ENCODE measurements at places on chromosomes 2 and 18.

GRCh38 chr2:178910005-178910404 lies 102.8 kb upstream of the TTN start:
- no peak for DNase-seq

GRCh38 chr2:144595686-144596072 lies 75.8 kb upstream of the ZEB2 start:
- no peak for DNase-seq

DNA sequence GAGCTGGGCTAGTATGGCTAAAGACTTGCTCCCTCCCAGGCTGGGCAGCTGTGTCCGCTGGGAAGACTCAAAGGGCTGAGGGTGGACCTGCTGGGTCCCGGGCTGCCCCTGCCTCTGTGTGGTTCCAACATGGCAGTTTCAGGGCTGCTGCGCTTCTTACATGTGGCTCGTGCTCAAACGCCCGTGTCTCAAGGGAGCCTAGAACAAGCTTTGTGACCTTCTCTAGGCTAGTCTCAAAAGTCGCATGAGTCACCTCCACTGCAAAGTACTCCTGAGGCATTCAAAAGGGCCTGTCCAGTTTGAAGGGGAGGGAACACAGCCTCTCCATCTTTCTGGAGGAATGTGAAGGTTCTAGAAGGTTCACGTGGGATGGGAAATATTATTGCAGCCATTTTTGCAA lies 44.7 kb upstream of the RAB31 start:
- DNase-seq: no peak

- DNase-seq: no peak
These were observed 810.1 kb upstream of the ZEB2 start for GRCh38 chr2:145329971-145330370.

DNA sequence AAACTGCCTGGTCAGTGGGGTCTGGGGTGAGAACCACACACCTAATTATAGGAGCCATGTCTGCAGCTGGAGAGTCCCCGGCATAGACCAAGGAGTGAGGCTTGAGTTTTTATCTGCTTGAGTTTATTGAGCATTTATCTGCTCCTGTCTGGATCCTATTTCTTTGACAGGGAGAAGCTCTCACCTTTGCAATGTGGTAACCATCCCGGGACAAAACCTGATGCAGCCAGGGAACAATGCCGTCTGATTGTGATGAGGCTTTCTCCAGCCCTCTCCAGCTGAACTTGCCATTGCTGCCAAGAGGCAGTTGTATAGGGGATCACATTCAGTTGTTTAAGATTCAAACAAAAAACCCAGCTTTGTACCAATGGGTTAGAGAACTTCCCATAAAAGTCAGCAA lies 324.4 kb downstream of the TSN start:
- no peak for DNase-seq

- no peak for DNase-seq
These were observed 82.9 kb downstream of the ZCCHC2 start for GRCh38 chr18:62605685-62606084.

GRCh38 chr18:39435209-39435608 lies 1869.6 kb upstream of the CELF4 start:
- DNase-seq: no peak

DNA sequence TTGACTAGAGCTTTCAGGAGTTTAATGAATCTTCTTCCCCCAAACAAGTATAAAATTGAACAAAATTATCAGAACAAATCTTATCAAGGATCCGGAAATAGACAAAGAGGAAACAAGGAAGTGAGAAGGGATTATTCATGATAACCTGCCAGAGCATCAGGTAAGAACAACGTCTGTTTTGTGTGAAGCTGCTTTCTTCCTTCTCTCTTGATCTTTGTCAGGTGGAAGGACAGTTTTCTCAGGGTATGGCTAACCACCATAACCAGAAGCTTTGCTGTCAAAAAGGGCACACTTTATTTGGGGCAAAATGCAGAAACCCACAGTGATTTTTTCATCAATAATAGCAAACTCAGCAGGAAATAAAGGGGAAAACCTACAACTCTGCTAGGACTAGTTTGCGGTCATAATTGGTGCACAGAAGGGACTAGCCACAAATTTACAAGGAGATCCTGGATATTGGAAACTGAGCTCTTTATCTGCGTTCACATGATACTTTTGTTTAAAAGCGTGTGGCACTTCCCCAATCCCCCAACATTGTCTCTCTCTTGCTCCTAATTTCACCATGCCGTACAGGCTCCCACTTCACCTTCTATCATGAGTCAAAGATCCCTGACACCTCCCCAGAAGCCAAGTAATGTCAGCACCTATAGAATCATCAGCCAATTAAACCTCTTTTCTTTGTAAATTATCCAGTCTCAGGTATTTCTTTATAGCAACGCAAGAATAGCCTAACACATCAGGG lies 124.2 kb downstream of the FSIP2 start:
- DNase-seq: no peak

- DNase-seq: no peak
These were observed 625 bp downstream of the LYPD6 start for GRCh38 chr2:149331023-149331400.

GRCh38 chr18:31553800-31554199 lies 37.9 kb upstream of the TTR start:
- DNase-seq: peak; percentile 6

DNA sequence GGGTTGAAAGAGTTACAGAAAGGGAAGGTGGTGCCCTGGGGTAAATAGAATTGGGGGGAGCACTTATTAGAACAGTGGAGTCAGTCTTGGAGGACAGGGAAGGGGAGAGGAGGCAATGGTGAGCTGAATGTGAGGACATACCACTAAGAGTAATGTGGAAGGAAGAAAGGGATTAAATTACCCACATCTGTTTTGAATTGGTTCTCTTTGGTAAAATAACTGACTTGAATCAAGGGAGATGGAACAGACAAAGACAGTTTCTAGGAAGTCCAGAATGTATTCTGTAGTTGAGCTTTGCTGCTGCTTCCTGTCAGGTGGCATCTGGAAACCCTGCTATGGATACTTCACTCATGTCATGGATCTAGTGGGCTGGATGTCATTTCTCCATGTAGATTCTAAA lies 6.7 kb downstream of the SETBP1 start:
- DNase-seq: peak; percentile 40

- DNase-seq: no peak
These were observed 13.2 kb upstream of the CEP68 start for GRCh38 chr2:65043001-65043400.

GRCh38 chr2:239644011-239644410 lies 243.2 kb upstream of the HDAC4 start:
- peak; percentile 5 for DNase-seq

DNA sequence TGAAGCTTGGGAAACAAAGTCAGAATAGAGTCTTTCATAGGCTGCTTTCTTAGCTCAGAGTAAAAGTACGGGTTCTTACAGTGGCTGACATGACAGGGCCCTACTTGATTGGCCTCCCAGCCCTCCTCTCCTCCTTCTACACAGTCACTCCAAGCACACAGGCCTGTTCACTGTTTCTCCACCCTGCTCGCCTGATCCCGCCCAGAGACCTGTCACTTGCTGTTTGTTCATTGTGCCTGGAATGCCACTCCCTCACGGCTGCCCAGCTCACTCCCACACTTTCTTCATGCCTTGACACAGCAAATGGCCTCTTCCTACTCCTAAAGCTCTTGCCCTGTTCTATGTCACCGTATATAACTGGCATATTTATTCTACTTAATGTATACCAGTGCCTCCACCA lies 104.8 kb downstream of the MAP4K4 start:
- DNase-seq: no peak

DNA sequence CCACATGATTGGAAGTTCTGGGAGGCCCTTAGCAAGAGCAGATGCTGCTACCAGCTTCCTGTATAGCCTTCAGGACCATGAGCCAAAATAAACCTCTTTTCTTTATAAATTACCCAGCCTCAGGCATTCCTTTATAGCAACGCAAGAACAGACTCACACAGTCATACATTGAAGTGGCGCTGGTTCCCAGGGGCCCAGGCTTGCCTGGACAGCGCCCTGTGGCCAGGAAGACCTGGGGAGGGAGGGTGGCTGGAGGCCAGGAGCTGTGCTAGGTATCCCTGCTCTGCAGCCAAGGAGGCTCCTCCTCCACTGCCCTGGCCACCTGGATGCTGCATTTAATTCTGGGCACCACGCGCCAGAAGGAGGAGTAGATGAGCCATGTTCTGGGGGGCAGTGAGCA lies 98.1 kb downstream of the AGAP1 start:
- peak; percentile 32 for DNase-seq

DNA sequence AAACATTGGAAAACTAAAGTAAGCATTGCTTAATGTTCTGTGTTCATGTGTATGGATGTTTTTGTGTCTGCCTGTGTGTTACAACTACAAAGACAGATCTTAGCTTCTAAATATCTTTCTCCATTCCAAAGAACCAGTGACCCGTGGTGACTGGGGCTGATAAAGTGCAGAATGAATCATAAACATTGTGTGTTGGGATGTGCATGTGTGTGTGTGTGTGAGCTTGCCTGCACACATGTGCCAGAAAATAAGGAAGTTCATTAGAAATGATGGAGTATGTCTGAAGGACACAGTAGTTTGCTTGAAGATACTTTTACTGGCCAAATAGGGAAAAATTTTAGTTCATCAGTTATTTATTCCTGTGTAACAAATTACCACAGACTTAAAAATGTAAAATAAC lies 756.6 kb upstream of the CELF4 start:
- no peak for DNase-seq

DNA sequence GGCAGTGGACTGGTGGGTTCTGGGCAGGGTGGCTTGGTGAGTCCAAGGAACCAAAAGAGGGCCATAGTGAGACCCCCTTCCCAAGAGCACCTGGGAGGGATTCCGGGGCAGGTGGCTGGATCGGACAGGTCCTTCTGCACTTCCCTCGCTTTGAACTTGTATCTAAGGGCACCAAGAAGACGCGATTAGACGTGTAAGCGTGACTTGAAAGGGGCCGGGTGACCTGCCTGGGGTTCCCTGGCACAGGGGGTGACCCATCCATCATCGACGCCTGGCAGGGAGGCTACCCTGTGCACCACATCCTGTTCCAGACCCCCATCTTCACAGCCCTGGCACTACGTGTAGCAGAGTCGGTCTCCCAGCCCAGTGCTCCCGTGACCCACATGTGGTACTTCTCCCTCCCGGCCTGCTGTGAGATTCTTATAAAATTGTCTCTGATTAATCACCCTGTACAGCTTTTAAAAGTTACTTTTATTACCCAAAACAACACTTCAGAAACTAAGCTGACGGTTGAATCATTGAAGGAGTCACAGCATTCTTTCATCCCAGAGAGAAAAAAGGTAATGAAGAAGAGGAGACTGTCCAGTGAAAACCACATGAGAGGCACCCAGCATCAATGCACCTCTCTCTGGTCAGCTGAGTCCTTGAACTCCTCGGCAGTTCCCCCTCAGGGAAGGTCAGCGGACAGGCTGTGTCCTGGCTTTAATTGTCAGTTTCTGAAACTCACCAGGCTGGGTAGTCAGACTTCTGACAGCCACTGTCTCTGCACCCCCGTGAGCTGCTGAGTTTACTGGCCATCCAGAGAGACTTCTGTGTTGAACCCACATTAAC lies 13.0 kb downstream of the SH3BP4 start:
- peak; percentile 54 for DNase-seq

GRCh38 chr2:106205488-106205887 lies 11.4 kb upstream of the UXS1 start:
- DNase-seq: no peak

DNA sequence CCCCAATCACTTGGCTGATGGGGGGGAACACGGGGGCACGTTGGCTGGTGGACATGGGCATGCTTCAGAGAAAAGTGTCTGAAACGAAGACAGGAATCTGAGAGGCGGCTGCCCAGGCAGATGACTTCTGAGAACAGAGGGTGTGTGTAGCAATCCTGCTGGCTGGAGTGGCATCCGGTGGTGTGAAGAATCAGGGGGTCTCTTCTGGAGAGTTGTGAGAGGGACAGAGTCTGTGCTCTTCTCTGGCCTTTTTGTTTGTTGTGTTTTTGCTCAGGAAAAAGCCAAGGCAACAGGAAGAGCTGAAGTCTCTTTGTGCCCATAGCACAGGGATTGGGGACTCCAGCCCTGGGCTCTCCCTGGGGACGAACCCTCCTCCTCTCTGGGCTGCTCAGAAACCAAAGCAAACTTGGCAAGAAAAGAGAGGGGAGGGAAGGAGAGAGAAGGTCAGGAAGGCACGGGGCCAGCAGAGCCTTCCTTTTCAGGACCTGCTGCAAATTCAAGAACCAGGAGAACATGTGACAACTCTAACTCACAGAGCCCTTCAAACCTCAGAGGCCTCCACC lies 97.0 kb upstream of the SMAD2 start:
- DNase-seq: no peak

DNA sequence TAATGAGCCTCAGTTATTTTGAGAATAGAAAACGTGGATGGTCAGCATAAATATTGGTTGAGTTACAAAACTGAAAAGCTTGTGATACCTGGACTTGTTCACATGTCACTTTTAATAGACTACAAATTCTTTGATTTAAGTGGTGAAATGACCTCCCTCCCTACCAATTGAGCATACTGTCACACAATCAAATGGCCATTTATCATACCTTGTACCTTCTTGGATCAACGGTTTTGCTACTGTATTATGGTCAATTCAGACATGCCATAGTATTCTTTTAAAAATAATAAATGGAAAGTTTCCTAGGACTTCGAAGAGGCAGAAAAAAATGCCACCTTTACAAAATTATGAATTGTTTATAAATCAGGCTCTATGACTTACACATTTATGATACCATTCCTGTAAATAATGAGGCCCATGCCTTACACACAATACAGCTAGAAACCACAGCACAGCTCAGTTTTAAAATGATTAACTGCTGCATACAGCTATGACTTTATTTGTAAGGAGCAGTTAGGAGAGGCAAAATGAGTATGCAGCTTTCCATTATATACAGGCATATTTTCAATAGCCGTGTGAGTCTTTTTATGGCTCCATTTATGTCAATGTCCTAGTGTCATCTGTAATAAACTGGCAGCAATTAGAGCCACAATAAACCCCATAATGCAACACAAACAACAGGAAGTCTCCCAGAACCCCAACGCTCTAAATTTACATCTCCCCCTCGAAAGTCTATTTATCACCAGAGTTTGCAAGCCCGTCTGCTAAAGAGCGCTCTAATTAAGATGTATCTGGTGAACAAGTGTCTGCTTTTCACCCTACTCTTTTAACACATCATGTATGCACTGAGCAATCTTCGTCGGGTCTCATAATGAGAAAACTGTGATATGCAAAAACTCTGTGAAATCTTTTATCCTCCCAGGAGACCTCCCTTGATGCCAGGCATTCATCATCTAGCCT lies 176.1 kb downstream of the ZNF521 start:
- no peak for DNase-seq

DNA sequence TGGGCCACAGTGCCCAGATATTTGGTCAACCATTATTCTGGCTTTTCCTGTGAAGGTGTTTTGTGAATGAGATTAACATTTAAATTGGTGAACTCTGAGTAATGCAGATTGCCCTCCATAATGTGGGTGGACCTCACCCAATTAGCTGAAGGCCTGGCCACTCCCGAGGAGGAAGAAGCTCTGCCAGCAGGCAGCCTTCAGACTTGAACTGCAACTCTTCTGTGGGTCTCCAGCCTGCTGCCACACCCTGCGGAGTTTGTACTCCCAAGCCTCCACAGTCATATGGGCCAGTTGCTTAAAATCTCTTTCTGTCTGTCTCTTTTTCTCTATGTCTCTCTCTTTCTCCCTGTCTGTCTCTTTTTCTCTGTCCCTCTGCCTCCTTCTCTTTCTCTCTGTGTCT lies 262.7 kb downstream of the MYCN start:
- no peak for DNase-seq

GRCh38 chr2:219998714-219999227 lies 371.3 kb downstream of the SLC4A3 start:
- DNase-seq: no peak

GRCh38 chr2:44120428-44120827 lies 48.2 kb upstream of the PPM1B start:
- DNase-seq: peak; percentile 89

GRCh38 chr2:24365826-24366225 lies 5.5 kb upstream of the ITSN2 start:
- DNase-seq: no peak
